ENCODE measurements at places on chromosomes 5 and 9.

DNA sequence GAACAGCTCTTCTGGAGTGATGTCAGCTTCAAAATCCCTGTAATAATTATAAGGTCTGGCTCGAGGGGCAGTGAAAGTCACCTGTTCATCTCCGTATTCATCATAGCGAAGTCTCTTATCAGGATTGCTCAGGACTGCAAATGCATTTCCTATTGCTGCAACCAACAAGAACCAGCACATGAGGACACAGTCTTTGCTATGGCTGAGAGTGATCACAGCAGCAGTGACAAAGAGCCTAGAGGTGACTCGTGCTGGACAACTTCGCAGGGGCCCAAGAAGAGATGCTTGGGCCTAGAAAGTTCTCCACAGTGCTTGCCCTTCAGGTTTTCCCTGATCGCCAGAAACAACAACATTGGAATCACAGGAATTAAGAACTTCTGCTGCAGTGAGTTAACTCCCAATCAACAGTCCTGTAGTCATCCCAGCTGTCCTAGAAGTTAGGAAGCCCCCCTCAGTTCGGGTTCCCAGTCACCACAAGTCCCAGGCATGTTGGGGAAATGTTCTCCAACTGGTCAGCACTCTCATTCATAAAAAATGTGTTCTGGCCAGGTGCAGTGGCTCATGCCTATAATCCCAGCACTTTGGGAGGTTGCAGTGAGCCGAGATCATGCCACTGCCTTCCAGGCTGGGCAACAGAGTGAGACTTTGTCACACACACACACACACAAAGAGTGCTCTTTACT is 13.0 kb downstream of the DNAJC18 start:
- DNase-seq: no peak

DNA sequence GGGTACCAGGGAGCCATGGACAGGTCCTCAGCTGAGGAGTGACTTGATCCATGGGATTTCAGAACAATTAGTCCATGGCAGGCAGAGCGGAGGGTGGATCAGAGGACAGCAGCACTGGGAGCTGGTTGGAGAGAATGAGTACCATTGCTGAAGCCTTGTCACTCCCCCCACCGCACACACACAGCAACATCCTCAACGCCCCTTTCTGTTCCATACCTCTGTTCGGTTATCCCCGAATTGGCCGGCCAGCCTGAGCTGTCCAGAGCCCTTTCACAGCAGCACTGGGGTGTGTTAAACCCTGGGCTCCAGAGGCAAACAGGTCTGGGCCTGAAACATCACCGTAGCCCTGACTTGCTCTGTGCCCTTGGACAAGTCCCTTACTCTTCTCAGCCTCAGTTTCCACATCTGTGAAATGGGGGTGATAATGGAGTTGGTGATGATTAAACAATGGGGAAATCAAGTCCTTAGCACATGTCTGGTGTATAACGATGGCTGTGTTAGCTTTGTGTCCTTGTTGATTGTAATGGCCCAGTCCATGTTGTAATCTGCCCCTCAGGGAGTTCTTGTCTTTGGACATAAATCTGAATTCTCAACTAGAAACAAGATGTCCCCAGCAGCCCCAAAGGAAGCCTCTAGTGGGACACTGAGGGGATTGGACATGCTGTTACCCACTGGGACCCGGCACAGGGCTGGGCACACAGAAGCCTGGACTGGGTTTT is 16.9 kb downstream of the GSN start:
- DNase-seq: no peak

GRCh38 chr5:58122157-58122556 is 337.7 kb downstream of the PLK2 start:
- DNase-seq: no peak

- DNase-seq: peak; percentile 86
Measured at GRCh38 chr5:69414885-69415583, at the start of gene MARVELD2. MARVELD2 (plus strand) TSS chr5:69415116; CDS start chr5:69419386, 4,270 bp downstream.

DNA sequence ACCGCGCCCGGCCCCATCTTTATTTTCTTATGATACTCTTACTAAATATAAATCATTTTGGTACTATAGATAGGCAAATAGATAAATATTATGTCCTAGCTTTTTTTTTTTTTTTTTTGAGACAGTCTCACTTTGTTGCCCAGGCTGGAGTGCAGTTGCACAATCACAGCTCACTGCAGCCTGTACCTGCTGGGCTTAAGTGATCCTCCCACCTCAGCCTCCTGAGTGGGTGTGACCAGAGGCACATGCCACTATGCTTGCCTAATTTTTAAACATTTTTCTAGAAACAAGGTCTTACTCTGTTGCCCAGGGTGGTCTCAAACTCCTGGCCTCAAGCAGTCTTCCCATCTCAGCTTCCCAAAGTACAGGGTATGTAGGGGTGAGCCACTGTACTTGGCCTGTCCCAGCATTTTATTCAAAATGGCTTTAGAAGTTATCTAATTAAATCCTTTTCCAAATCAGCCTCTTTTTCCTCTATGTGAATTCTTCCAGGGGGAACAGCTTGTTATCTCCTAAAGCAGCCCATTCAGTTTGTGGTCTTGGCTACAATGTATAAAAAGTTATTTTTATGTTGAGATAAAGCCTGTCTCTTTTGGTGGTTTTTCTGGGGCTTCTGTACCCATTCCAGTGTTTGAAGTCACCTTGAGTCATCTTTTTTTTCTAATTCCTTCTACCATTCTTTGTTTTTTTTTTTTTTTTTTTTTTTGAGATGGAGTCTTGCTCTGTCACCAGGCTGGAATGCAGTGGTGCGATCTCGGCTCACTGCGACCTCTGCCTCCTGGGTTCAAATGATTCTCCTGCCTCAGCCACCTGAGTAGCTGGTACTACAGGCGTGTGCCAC is 12.1 kb downstream of the MELK start:
- DNase-seq: peak; percentile 76

DNA sequence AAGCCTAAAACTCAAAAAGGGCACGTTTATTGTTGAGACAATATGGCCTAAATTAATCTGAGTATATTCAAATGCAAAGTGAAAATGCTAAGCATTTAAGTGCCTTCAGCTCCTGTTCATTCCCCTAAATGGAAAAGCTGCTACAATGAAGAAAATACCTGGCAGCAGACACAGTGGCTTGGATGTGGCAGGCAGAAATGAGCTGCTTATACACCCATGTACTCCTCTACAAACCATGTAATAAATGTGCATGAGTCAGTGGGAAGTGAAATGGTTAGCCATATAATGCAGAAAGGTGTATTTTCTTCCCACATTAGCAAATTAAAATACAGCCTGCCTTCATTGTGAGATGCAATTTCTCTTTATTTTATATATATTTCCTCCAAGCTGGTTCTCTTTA is 859.2 kb upstream of the SEMA6A start:
- no peak for DNase-seq

GRCh38 chr9:93237540-93237939 is 53.6 kb downstream of the WNK2 start:
- peak; percentile 17 for DNase-seq

DNA sequence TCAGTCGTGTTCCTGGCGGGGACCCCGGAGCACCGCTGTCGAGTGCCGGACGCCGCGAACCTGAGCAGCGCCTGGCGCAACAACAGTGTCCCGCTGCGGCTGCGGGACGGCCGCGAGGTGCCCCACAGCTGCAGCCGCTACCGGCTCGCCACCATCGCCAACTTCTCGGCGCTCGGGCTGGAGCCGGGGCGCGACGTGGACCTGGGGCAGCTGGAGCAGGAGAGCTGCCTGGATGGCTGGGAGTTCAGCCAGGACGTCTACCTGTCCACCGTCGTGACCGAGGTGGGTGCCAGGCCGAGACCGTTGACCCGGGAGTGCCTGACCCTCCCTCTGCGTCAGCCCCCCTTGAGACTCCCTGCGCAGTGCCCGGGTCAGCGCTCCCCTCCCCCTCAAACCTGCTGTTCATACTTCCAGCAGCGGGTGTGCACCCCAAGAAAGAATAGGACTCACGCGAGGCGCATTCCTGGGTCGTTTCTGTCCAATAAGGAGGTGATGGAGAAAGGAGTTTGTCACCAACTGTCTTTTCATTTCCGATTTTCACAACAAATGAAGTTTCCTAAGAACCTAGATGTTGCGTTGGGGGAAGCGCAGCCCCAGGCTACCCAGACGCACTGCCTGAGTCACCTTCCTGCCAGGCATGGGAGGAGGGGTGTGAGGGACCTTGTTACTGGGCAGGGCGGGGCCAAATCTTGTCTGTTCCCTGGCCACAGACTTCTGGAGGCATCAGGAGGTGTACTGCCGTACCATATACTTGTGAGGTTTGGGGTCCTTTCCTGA is 722 bp downstream of the SLC22A4 start:
- peak; percentile 84 for DNase-seq

DNA sequence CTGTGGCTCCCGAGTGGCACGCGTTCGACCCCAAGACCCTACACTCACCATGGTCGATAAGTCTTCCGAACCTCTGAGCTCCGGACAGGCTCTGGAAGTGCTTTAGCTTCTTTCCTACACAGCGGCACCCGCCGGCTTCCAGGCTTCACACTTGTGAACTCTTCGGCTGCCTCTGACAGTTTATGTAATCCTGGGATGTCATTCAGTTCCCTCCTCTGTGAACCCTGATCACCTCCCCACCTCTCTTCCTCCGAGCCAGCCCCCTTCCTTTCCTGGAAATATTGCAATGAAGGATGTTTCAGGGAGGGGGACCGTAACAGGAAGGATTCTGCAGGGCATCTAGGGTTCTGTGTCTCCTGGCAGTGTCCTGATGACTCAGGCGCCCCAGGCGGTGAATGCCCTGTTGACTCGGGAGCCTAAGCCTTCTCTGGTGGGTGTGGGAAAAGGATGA is at the start of gene CD14:
TSS of gene CD14 (minus strand) at position 155 of the 451 bp plus-strand sequence. CDS start at position 51, 104 bp downstream.
- DNase-seq: peak; percentile 28

GRCh38 chr9:113963696-113964494 is 87.8 kb downstream of the ZNF618 start:
- DNase-seq: no peak

GRCh38 chr9:135499326-135500070 is 984 bp upstream of the MRPS2 start:
- DNase-seq: peak; percentile 87

GRCh38 chr5:77662635-77663034 is 24.1 kb upstream of the OTP start:
- no peak for DNase-seq

GRCh38 chr9:134265078-134265477 is 61.2 kb upstream of the RXRA start:
- no peak for DNase-seq

- no peak for DNase-seq
Measured at GRCh38 chr5:177089825-177090641, 3.3 kb downstream of the FGFR4 start.

GRCh38 chr5:56110646-56111403 is 116.1 kb upstream of the IL6ST start:
- DNase-seq: no peak

DNA sequence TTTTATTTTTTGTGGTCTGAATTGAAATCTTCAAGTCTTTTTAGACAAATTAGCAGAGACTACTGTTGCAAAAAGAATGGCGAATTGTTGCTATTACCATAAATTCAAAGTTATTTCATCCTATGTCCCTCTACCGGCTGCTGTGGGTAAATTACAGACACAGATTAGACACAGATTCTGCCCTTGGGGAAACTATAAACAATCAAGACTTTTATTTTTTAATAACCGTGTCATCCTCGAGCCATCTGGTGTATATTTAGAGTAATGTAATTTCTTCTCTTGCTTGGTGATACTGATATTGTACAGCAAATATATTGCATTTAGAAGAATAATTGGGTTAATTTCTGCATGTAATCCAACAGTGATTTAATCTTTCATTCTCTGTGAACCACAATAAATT is 228.0 kb upstream of the ADAMTSL1 start:
- DNase-seq: no peak

- no peak for DNase-seq
Measured at GRCh38 chr5:171416160-171417049, 3.0 kb upstream of the FGF18 start.

DNA sequence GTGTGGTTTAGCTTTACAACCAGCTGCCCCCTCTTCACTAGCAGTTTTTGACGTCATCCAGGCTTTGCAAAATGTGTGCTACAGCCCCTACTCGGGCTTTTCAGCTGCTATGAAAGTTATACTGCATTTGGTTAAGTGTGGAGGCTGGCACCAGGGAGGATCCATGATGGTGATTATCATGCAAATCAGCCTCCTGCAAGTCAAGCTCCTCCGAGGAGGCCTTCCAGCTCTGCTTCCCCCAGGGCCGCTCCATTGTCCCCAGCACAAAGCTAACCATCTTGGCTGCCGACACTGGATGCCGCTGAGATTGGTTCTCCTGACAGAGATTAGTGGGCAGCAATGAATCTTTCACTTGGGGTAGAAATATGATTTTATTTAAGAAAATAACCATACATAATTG is 159.6 kb downstream of the NR2F1-AS1 start:
- no peak for DNase-seq

Measured in hematopoietic multipotent progenitor cell treated with erythropoietin and hydrocortisone succinate and interleukin-3 and kit ligand, for 8 days (in vitro differentiated cells).